ENCODE measurements at places on chromosomes 7 and 10.

DNA sequence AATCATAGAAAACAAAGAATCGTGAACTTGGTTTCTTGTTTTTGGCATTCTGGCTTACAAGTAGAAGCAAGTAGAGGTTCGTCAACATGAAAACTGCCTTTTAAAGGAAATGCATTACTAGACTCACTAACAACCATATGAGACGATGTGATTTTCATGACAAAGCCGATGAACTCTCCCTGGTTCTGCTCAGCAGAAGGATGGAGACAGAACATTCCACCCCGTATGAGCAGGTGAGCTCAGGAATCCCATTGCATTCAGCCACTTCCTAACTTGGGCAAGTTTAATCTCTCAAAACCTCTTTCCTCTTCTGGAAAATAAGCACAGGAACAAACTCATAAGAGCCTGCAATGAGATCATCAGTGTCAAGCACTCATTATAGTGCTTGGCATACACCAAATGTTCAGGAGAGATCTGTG lies 57.4 kb upstream of the SVIL start:
- DNase-seq, result no peak

DNA sequence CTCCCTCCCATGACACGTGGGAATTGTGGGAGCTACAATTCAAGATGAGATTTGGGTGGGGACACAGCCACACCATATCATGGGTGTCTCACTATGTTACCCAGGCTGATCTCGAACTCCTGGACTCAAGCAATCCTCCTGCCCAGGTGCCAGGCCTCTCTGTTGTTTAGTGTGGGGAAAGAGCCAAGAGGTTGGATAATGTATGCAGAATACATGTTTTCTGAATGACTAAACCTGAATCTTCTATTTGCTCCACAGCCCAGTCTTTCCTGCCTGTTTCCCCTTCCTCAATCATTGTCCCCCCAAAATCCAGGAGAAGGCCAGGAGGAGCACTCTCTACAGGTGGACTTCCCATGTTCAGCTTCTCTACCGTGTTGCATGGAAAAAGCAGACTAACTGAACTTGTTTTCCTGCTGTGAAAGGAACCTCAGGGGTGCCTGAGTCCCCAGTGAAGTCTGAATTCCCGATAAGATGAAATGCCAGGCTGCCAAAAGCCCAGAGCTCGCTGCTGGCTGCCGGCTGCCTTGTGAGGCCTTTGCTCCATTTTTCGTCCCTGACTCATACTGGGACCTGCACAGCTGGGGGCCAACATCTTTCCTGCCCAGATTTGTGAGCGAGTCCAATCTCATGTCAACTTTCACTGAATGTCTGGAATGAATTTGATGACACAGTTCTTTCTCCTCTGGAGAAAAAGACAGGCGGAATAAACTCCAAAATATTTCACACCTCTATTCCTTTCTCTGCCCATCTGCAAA lies 588.0 kb downstream of the CALN1 start:
- DNase-seq, result no peak

GRCh38 chr7:138898255-138898654 lies 82.9 kb downstream of the KIAA1549 start:
- no peak for DNase-seq

- no peak for DNase-seq
Observed at GRCh38 chr10:28241741-28242399, 61.0 kb downstream of the MPP7 start.

GRCh38 chr7:130037703-130038102 lies 13.5 kb downstream of the ZC3HC1 start:
- DNase-seq, result no peak

GRCh38 chr7:138773176-138773575 lies 24.6 kb upstream of the TMEM213 start:
- no peak for DNase-seq

DNA sequence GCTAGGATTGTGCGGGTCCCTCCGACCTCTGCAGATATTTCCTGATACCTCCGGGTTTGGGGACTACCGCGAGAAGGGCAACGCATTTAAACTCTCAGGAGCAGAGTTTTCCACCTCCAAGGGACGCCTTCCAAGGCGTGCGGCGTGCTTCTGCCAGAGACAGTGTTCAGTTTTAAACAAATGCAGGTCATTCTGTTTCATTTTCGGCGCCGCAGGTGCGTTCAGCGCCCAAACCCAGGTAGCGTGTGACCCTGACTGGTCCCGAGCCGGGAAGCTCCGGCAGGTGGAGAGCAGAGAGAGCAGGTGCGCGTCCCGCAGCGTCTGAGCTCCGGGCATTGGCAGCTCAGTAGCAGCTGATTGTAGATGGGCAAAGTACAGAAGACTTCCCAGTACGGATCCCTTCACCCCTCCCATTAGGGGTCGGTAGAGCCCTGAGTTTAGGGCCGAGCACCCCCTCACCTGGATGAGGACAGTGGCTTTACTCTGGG lies 1.4 kb upstream of the CYP26A1 start:
- DNase-seq, result no peak

- no peak for DNase-seq
Observed at GRCh38 chr10:15035385-15036301, 8.1 kb upstream of the OLAH start.

GRCh38 chr10:80148166-80148805 lies 15.8 kb downstream of the PLAC9 start:
- DNase-seq, result no peak
